NCI-H345 (cell line): ENCODE measurements at places on chromosomes 1 and 21.

DNA sequence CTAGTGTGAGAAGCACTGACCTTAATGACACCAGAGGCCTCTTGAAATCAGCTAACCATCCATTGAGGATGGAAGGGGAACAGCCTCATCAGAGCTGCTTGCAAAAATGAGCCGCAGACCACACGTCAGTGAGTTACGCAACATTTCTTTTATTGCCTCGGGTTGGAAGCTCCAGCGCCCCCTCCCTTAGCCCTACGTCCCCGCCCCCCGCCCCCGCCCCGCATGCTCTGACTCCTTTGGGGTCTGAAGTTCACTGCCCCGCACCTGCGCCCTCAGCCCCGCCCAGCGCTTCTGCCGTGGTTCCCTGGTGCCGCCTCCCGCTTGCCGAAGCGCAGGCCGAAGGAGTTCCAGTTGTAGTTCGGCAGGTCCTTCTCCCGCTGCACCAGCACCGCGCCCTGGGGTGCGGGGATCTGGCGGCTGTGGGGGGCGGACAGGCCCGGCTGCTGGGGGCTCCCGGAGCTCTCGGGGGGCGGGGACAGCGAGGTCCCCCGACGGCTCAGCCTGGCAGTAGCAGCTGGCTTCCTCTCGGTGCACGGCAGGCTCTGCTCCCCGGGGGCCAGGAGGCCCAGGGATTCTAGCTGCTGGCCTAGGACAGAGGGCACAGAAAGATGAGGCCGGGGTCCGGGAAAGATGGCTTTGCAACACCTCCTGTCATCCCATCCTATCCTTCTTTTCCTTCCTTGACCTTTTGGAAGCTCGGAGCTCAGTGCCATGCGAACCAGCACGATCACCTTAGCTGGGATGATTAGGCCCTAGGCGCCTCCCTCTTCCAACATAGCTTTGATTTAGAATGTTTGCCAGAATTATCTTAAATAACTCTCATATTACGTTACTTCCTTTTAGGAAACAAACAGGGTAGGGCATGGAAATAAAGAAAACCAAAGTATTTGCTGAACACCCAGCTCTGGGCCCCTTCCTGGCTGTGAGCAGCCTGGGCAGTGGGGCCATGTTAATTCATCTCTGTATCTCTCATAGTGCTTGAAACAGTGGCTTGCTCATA is 5.8 kb downstream of the KISS1 start:
- DNase-seq: peak; percentile 59

DNA sequence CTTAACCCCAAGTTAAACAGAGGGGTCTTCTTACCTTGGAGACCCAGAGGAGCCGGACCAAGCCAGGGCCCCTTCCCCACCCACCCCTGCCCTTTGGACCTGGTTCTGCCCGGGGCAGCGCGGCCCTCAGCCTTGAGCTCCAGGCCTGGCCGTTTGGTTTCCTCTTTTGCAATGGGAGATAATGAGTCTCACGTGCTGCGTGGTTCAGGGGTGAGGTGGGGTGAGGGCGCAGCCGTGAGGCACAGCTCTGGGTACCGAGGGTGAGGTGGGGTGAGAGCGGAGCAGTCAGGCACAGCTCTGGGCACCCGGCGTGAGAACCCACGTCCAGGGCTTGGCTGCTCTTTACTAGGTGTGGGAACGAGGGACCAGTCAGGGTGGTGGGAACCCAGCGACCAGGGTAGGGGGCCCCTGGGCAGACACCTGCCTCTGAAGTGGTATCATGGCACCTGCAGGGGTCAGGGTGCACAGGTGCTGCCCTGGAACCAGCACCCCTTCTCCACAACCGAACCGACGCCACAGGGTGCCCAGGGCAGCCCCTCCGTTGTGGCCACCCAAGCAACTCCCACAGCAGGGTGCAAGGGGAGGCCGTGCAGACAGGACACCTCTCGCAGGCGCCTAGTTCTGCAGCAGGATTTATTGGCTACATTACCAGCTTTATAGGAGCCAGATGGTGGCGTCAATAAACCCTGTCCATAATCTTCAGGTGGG is 182.2 kb downstream of the PRDM16 start:
- no peak for DNase-seq

DNA sequence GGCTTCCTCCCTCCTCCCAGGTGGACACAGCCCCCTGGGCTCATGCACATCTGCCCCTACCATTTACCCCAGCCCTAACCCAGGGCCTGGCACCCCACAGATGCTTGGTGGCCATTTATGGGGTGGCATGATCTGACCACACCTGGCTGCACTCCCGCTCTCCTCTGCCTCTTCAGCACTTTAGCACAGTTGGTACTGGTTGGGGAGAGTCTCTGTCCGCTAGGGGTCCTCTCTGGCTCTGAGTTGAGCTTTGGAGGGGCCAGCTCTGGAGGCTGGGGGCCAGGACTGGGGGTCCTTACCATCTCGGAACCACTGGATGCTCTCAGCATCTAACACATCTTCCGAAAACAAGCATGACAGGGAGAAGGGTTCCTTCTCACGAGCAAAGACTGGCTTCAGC is 17.4 kb downstream of the MYOM3 start:
- no peak for DNase-seq

DNA sequence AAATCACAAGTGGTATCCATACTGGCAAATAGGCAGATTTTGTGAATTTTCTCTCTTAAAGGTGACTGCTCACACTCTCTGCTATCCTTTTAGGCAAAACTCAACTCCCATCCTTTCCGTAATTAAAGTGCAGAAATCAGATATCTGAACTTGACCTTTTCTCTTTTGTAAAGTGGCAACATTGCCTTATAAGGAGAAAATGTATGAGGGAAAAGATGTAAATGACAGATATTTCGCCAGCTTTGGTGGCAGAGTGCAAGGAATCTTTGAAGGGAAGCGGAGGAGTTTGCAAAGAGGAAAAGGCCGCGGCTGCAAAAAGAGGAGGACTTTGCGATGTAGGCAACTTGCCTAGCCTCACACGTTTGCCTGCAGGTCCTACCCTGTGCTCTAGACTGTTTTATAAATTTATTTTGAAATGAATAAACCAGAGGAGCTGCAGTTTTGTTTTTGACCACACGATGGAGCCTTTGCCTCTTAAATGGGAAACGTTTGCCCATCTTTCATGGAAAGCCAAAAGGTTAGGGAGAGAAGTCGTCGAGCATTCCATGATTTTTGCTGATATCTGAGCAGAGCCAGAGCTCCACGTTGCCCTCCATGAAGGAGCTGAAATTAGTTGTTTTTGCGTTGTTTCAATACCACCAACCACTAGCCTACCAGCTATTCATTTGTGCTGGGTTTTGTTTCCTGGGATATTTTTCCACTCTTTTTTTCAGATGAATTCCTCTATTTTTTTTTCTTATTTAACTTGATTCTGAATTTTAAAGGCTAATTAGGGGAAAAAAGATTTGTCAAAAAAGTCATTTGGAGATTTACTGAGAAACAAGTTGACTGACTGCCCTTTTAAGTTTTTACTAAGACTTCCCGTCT is 242.3 kb downstream of the LMX1A start:
- DNase-seq: peak; percentile 77

DNA sequence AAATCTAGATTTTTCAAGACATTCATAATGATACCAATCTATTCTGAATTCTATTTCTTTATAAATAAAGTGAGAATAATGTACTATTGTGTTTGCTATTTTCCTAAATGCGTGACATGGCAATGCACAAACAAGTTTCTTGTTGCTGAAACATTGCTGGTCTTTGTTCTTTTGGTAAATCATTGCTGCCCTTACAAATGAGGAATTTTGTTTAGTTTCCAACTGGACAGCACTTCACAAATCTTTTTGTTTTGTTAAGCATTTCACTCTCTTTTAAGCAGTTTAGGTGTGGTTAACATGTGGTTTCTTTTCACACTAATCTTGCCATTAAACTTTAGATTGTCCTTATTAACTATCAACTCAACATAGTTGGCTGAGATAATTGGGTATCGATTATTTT is 94.6 kb downstream of the LRRC7 start:
- DNase-seq: no peak

DNA sequence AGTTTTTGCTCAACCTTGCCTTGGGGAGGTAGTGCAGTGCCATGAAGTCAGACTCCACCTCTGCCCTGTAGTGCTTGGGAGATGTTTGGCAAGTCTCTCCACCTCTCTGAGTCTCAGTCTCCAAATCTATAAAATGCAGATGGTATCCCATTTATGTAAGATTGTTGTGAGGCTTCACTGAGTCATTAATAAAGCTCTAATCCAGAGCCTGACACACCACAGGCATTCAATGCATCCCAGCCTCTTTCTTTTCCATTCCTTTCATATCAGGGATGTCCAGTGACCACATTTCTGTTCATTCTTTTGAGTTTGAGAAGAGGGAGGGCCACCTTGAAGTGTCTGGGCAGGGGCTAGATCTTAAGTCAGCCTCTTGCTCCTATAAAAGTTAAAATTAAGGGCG is 37.6 kb upstream of the LMO4 start:
- DNase-seq: no peak

DNA sequence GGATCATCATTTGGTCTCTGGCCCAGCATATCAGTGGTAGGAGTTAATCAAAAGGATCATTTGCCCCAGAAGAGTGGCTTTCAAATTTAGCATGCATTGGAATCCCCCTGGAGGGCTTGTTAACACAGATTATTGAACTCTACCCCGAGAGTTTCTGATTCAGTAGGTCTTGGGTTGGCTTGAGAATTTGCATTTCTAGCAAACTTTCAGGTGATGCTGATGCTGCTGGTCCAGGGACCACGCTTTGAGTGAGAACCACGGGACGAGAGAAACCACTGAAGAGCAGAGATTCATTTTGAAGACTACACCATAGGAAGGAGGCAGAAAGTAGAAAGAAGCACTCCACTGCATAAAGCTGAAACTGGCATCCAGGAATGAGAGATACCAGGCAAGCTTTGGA is 81.3 kb upstream of the DUSP10 start:
- no peak for DNase-seq

DNA sequence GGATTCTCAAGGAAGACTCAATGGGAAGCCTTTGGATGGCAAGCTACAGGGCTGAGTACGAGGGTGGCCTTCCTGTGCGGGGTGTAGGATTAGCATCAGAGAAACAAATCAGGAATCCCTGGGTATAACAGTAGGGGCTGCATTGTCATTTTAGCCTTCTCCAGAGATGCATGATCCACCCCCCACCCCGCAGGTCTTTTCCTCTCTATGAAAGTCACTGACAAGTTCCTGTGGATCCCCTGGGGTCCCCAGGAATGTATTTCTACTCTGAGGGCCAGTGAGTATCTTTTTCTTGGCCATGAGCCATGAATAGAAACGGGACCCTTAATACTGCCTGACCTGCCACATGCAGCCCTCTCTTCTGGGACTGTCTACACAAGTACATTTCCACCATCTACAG is 473.0 kb upstream of the VAMP3 start:
- DNase-seq: no peak

- no peak for DNase-seq
These were observed 366.9 kb upstream of the VAMP3 start for GRCh38 chr1:7404046-7404742.

DNA sequence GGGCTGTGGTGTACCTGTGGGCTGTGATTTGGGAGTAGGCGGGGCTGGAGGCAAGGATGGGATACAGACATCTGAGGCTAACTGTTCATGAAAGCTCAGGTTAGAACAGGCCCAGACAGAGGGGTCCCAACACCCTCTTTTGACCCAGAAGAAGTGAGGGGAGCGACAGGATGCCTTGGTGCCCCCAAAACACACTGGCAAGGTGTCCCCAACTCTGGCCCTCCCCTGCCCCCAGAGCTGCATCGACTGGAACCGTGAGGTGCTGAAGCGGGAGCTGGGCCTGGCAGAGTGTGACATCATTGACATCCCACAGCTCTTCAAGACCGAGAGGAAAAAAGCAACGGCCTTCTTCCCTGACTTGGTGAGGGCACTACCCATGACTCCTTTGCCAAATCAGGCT is 27.6 kb upstream of the PADI4 start:
- no peak for DNase-seq

- peak; percentile 64 for DNase-seq
These were observed 55.2 kb downstream of the SLC9A1 start for GRCh38 chr1:27099587-27100334.

DNA sequence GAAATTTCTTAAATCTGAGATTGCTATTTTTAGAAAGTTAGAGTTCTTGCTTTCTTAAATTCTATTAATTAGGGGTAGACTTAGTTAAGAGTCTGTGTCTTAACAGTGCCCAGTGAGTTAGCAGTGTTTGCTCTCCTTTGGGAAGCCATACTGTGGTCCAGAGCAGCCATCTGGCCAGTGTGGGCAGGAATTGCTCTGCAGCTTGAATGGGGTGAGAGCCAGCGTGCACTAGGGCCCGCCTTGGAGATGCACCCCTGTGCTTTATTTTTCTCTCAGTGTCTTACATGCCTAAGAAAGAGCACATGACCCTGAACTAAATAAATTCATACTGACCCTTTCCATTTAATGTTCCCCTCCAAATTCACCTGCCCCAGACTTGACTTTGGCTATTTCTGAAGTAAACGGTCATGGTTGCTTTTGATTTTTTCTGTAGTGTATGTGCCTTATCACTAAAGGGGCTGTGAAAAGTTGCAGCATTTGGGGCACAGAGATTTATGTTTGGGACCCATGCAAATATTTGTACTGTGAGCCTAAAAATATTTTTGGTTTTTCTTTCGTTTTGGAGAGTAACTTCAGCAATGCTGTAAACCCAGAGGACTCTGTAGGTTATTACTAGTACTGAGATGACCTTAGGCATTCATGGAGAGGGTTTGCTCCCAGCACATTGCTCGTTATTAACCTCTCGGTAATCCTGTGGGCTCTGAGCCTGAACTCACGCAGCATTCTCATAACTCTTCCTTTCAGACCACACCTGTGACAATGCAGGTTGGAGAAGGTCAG is 21.3 kb upstream of the KCNQ4 start:
- DNase-seq: no peak

- no peak for DNase-seq
These were observed 107.4 kb upstream of the CASZ1 start for GRCh38 chr1:10903821-10904220.

GRCh38 chr1:221925947-221926346 is 184.1 kb upstream of the DUSP10 start:
- DNase-seq: no peak

DNA sequence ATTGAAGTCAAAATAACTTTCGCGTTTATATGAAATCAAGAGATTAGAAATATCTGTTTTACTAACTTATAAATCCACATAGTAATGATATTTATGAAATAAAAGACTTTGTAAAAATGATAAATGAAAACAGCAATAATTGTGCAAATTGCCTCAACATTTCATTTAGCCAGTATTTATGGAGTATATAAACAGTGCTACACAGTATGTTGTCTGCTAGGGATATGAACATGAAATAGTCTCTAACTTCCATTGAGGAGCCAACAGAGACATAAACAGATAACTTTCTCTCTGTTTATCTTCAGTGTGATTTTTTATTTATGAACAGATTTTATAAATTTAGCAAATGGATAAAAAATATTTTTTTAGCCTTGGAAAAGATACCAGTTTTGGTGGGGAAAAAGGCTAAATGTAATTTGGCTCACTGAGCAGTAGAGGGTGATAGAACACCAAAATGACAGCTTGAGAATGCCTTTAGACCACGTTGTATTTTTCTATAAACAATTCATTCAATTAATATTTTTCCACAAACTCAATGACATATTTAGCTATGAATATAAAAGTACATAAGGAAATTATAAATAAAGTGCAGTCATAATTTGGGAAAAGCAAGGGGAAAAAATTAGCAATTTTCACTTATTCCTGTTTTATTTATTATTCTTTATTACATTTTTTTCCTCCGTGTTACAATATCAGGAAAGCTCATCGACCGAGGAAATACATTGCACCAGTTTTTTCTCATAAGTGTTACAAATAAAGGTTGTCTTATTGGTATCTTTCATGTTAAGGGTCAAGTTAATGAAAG is 47.5 kb upstream of the EEIG2 start:
- DNase-seq: peak; percentile 12

GRCh38 chr1:40469327-40469726 is 7.8 kb upstream of the ZFP69 start:
- no peak for DNase-seq
